Stimulated activated CD4-positive, alpha-beta T cell treated with anti-CD3 and anti-CD28 coated beads, Interleukin-2, amount 100 ng/mL, for 4 hours (primary cell): ENCODE measurements at places on chromosomes 16 and 17.

GRCh38 chr16:87855852-87856715, 13.2 kb downstream of the SLC7A5 start:
- no peak for DNase-seq

GRCh38 chr16:29816694-29817441, 916 bp downstream of the PAGR1 start:
- DNase-seq = no peak

DNA sequence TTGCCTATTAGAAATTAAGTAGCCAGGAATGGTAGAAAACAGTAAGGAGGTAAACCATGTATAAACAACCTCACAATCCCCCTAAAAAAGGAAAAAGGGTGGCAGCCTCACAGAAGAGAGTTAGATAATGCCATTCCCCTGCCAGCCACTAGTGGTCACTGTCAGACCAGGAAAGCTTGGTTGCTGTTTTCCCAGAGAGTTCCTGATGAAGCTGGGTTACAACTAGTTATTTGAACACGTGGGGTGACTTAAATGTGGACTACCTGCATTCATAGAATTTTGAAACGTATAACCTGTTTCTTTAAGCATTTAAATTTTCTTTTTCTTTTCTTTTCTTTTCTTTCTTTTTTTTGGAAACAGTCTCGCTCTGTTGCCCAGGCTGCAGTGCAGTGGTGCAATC, 5.8 kb downstream of the GPRC5C start:
- no peak for DNase-seq

- DNase-seq = peak; percentile 34
These were observed 565 bp downstream of the MAP3K3 start for GRCh38 chr17:63622574-63623390.

- DNase-seq = no peak
These were observed 80.0 kb upstream of the HNF1B start for GRCh38 chr17:37824534-37825485.

DNA sequence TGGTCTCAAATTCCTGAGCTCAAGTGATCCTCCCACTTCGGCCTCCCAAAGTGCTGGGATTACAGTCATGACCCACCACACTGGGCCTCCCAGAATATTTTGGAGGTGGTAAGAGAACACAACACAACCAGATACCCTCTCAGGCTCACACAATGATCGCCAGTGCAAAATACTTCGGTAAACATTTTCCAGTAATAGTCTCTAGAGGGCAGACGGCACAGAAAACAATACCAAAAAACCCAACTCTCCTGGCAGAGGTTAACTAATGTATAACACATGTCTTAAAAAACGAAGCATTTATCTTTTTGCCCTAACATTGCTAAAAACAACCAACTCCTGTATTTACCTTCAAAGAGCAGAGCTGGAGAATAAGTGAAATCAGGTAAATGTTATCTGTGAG, 10.5 kb downstream of the NUFIP2 start:
- no peak for DNase-seq

DNA sequence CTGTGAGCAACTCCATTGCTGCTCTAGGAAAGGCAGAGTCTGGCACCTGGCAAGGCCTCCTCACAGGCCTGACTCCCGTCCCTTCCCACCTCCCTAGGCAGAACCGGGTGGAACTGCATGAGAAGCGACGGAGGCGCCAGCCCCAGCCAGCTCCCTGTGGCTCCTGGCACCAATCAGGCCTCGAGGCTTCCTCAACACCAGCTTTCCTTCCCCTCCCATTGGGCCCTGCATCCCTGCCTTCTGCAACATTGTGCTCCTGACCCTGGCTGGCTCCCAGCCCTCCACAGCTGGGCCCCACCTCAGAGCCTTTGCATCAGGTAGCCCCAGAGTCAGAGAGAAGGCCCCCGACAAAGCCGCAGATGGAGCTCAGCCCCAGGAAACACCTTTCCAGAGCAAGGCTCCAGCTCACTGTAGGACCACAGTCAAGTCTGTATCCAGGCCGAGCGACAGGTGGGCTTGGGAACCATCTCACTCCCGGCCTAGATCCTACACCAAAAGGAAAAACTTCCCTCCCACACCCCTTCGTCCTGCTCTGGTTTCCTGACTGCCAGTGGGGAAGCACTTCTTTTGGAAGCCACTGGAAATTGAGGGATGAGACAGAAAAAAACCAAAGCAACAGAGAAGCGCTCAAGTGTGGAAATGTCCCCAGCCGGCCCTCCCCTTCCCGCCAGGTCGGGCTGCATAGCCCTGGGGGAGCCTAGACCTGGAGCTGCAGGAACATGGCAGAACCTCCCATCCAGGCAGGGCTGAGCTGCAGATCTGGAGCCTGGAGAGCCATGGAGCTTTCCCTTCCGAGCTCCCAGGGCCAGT, 31.0 kb downstream of the LRRC75A start:
- no peak for DNase-seq

DNA sequence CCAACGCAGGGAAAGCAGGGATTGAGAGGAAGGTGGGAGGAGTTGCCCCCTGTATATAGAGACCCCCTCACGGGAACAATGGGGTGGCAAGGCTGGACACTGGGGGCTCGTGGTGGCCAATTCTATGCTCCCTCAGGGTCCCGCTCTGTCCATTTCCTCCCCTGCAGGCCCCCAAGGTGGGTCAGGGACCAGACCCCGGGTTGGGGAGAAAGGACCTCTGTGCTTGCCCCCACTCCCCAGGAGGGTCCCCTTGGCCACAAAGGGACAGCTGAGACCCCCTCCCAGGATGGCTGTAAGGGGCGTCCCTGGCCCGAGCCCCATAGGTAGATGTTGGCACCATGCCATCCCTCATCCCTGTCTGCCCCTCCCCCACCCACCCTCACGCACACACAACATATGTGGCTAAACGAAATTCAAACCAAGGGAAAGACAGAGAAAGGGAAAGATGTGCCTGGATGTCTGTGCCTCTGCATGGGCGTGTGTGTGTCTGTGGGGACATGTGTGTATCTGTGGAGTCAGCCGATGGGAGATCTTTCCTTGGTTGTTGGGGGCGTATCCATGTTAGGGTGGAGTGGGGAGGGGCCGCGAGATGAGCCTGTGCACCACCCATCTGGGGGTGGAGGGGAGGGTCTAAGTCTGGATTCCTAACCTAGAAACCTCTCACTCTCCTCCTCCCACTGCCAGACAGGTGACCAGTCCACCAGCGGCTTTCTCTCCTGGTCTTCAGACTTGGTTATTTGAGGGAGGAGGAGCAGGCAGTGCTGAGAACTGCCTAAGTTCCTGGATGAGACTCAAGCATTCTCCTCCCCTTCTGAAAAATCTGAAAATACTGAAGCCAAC, 642 bp upstream of the NEUROD2 start:
- DNase-seq = no peak

- DNase-seq = no peak
These were observed 70.5 kb downstream of the TIMM22 start for GRCh38 chr17:1067282-1067956.

DNA sequence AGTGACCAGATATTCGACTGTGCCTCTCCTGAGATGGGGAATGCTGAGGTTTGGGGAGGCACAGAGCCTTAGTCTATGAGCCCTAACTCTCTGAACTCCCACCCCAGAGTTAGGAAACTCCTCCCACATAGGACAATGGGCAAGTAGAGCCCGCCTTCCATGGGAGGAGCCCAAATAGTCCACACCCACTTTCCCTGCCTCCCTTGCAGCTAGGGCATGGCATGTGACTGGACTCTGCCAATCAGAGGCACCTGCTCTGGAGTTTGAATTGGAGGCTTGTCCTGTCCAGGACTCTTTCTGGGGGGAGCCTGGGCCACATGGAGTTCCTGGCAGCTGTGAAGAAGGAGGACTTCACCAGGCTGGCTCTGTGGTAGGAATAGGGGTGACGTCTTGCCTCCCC, 48.4 kb downstream of the SOCS1 start:
- DNase-seq = no peak

GRCh38 chr17:50778471-50778870, 11.2 kb upstream of the ANKRD40CL start:
- no peak for DNase-seq

- DNase-seq = no peak
These were observed 249.7 kb upstream of the GSE1 start for GRCh38 chr16:85363427-85363826.

DNA sequence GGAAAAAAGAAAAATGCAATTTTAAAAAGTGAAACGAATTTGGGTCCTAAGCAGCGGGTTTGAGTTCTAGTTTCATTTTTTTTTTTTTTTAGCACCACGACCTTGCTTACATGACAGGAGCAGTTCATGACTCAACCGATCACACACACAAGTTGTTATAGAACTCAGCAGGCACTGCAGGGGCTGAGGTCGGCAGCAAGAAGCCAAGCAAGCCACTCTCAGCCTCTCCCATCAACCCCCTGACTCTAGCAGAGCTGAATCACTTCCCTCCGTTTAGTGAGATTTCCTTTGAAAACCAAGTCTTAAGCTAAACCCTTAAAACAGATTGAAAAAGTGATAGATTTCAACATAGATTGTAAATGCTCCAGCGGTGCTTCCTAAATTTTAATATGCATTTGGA, 520.8 kb downstream of the HAPSTR1 start:
- no peak for DNase-seq

GRCh38 chr17:50447870-50448595, 20.6 kb downstream of the CHAD start:
- DNase-seq = no peak

DNA sequence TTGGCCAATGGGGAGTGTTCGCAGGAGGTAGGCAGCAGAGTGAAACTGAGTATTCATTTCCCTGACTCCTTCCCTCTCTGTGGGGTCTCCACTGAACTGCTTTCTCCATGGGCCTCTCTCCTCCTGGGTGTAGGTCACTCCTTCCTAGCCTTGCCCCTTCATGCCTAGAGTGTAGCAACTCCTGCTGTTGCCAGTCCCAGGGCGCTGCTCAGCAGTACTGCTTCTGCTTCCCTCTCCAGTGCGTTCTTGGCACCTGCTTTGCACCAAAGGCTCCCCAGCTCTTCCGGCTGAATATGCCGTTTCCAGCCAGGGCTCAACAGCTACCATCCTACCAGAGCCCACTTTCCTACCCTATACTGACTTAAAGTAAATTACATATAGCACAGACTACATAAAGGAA, 92.2 kb downstream of the MAF start:
- no peak for DNase-seq

- DNase-seq = no peak
These were observed 143.4 kb upstream of the HS3ST2 start for GRCh38 chr16:22670551-22671041.

DNA sequence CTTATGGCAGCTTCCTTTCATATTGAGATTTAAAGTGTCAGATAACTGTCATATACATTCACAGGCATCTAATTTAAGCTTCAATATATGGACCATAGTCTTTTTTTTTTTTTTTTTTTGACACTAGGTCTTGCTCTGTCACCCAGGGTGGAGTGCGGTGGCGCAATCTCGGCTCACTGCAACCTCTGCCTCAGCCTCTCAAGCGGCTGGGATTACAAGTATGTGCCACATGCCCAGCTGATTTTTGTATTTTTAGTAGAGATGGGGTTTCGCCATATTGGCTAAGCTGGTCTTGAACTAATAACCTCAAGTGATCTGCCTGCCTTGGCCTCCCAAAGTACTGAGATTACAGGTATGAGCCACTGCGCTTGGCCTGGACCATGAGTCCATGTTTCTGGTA, 13.6 kb downstream of the CEP95 start:
- no peak for DNase-seq

- DNase-seq = no peak
These were observed at the start of gene MYH11 for GRCh38 chr16:15856901-15857698. Gene MYH11 (minus strand): TSS chr16:15857028. CDS start chr16:15838252, 18,776 bp downstream.

- no peak for DNase-seq
These were observed 19.6 kb downstream of the KCNJ12 start for GRCh38 chr17:21395764-21396163.

GRCh38 chr17:76866774-76867577, 1.2 kb upstream of the MGAT5B start:
- DNase-seq = no peak

DNA sequence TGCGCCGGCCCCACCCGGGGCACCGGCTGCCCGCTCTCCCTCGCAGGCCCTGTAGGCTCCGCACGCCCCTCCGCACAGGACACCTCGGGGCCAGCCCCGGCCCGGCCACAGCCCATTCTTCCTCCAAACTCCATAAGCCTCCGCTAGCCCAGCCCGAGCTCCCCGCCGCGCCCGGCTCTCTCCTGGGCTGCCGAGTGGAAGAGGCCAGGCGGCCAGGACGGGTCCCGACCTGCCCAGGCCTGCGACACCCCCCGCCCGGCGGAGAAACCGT, 397 bp downstream of the NCOR1 start:
- no peak for DNase-seq

DNA sequence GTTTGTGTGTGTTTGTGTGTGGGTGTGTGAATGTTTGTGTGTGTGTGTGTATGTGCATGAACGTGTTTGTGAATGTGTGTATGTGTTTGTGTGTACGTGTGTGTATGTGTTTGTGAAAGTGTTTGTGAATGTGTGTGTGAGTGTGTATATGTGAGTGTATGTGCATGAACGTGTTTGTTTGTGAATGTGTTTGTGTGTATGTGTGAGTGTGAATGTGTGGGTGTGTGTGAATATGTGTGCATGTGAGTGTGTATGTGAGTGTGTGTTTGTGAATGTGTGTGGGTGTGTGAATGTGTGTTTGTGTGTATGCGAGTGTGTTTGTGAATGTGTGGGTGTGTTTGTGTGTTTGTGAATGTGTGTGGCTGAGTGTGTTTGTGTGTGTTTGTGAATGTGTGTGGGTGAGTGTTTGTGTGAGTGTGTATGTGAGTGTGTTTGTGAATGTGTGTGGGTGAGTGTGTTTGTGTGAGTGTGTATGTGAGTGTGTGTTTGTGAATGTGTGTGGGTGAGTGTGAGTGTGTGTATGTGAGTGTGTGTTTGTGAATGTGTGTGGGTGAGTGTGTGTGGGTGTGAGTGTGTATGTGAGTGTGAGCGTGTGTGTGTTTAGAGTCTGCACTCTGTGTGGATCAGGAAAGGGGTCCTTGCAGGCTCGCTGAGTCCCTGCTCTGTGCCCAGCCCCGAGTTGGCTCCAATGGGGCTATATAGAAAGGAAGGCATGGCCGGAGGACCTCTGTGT, 890 bp upstream of the CD300A start:
- no peak for DNase-seq

- no peak for DNase-seq
These were observed 405 bp upstream of the ACE start for GRCh38 chr17:63476459-63476853.

GRCh38 chr16:84254062-84254461, 14.2 kb upstream of the KCNG4 start:
- DNase-seq = no peak

GRCh38 chr16:69079697-69080096, 25.8 kb upstream of the HAS3 start:
- DNase-seq = no peak

GRCh38 chr16:31464781-31465260, 5.5 kb downstream of the ARMC5 start:
- no peak for DNase-seq

GRCh38 chr17:71438631-71439146, 682.1 kb upstream of the SOX9 start:
- no peak for DNase-seq

DNA sequence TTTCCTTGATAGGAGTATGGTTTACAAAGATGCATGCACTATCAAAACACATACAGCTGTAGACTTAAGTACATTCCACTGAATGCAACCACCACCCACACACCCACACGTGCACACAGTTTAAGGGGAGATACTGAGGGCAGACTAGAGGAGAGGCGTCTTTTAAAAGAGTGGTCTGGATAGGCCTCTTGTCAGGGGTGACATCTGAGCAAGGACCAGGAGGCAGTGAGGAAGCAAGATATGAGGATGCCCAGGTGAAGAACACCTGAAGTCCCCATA, 12.6 kb downstream of the MPHOSPH6 start:
- DNase-seq = no peak

GRCh38 chr16:23121024-23121423, 28.2 kb downstream of the USP31 start:
- no peak for DNase-seq
